ENCODE measurements at places on chromosomes 5 and 9.
A peak's percentile ranks its signal among the peaks of the same experiment; 100 is the strongest.

GRCh38 chr9:35029241-35029640 is 39.7 kb downstream of the DNAJB5 start:
- DNase-seq, result no peak

GRCh38 chr5:115749016-115749415 is 67.4 kb downstream of the CDO1 start:
- no peak for DNase-seq

DNA sequence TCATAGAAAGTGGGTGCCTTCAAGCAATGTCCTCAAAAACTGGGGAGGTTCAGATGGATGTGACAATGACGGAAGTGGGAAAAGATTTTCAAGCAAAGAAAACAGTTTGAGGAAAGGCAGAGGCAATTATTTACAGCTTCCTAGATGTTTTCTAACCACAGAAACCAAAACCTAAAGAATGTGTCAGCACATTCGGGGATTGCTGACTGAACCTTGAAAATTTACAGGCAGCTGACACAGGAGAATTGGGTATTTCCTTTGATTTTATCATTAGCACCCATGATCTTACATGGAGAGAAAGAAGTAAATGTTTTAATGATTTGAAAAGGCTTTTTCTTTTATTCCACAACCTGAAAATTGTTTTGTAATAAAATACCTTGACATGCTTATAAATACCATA is 369.0 kb downstream of the ACTL7B start:
- peak; percentile 39 for DNase-seq

DNA sequence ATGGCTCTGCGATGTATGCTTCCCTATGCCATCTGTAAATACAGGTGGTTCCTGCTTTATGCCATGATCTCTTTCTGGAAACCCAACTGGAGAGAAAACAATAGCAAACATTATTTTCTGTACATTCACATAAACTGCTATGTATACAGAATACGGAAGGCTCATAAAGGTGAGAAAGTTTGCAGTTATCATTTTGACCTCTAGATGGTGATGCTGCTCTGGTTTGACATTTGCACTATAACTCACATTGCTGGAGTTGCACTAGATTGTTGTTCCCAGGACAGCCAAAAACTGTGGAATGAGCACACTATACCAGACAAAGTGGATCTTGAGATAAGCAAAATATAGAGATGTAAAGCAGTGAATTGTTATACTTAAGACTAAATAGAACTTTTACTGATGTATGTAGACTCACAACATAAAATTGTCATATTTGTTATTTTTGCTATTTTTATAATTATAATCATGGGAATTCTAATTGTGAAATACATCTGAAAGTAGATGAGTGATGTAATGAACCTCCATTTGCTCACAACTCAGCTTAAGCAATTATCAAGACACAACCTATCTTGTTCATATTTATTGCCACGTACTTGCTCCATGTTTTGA is 246.5 kb downstream of the PTPRD start:
- DNase-seq, result peak; percentile 35

DNA sequence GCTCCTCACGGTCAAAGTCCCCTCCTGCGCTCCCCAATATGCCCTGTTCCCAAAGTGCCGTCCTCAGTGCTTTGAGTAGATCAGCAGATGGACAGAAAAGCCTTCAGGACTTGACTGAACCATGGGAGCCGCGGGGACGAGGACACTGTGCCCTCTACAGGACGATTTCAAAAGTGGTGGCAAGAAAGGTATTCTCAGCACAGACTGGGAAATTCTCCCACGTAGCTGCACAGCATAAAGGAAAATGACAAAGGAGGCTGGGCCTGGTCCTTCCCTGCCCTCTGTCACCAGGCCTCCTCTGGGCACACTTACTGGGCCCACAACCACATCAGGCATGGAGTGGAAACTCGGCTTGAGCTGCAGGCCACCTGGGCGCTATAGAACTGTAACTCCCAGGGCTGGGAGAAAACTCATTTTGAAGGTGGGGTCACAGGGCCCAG is 16.7 kb upstream of the MTMR12 start:
- DNase-seq, result peak; percentile 89

DNA sequence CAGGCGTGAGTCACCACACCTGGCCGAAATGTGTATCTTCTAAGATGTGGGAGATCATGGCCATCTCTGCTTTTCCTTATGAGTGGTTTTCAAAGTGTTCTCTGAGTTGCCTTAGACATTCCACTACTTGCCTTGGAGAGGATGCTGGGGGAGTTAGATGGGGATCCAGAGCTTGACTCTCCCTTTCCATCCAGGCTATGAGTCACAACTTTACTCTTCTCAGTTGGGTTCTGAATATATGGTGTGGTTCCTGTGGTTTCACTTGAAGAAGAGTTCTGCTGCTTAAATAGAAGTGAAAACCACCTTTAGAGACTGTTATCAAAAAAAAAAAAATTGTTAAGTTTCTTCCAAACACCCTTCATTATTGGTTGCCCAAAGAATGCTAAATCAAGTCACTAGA is 217.6 kb downstream of the ZNF608 start:
- no peak for DNase-seq

DNA sequence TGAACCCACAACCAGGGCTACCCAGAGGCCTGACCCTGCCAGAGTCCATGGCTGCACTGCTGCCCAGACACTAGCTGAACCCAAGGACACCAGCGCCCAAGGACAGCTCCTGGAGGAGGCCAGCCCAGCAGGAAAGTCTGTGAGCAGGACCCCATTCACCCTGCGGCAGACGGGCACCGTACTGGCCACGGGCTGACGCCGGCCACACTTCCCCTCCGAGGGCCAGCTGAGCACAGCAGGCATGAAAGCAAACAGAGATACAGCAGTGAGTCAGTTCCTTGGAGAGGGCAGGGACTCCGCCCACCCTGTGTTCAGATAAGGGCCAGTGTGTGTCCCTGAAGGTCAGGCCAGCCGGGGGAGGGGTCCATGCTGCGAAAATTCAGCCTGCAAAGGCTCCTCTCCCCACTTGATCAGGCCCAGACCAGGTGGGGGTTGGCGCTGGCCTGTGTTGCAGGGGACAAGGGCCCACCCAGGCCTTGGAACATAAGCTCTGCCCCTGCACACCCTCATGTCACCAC is 3.2 kb downstream of the RNF208 start:
- DNase-seq, result no peak

GRCh38 chr9:5438301-5439162 is 807 bp upstream of the PLGRKT start:
- DNase-seq, result no peak

DNA sequence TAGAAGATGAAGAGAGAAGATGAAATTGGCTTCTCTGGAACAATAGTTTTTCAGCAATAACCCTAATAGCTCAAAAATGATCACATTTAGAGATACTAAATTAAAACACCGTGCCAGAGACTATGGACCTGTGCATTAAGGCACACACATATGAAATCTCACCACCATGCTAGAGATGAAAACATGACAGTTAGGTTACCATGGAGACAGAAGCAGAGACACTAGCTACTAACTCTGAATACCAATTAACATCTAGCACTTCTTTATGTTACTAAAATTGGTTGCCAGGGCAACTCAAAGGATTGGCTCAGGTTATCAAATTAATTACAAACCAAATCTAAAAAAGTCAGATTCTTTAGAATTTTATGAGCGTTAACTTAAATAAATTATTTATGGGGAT is 337.7 kb downstream of the PLK2 start:
- no peak for DNase-seq

DNA sequence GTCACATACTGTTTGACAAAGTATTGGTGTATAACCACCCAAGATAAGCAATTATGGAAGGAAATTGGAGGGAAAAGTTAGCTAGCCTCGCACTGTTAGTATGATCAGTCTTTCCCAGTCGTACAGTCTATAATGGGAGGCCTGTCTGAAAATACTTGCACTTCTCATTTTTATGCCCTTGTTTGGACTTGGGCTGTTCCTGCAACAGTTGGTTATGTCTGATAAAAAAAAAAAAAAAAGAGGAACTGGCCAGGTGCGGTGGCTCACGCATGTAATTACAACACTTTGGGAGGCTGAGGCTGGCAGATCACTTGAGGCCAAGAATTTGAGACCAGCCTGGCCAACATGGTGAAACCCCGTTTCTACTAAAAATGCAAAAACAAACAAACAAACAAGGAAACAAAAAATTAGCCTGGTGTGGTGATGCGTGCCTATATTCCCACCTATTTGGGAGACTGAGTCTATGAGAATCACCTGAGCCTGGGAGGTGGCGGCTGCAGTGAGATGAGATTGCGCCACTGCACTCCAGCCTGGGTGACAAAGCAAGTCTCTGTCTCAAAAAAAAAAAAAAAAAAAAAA is 58.3 kb upstream of the ANKRD33B start:
- no peak for DNase-seq

DNA sequence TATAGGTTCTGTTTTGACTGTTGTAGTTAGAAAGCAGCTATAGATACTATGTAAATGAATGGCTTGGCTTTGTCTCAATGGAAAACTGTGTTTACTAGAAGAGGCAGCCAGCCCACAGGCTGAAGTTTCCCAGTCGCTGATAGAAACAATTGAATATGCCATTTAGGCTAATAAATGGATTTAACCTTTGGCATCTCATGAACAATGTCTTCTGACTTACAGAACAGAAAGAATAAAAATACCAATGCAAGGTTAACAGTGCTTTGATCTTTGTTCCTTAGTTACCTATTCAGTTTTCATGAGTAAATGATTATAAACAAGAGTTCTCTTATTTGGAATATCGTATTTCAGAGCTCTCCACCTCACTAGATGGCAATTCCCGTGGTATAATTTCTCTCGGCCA is 120.6 kb downstream of the PAM start:
- no peak for DNase-seq

DNA sequence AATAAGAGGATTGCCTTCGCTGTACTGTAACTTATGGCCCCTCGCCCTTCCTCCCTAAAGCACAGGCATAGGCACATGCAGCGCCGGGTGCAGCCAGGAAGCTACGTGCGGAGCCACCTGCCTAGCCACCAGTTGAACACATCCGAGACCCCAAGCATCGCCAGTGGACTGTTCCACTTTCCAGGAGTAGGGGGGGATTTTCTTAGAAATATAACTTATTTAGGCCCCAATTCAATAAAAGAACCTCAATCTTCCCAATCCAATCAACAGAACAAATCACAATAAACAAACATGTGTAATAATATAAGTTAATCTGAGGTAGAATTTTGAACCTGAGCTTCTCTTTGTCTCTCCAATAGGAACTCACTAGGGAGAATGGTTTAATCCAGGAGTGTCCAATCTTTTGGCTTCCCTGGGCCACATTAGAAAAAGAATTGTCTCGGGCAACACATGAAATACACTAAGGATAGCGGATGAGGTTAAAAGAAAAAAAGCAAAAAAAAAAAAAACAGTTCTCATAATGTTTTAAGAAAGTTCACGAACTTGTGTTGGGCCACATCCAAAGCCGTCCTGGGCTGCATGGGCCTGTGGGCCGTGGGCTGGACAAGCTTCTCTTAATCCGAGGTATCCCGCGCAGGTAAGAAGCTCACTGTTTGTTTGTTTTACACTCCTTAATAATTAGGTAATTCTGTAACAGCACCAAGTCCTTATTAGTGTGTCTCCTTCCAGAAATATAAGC is 22.0 kb upstream of the NIPBL start:
- DNase-seq, result no peak

GRCh38 chr5:59003641-59004040 is 420.8 kb downstream of the RAB3C start:
- DNase-seq, result no peak
